Ovary (tissue), 10 donors: ENCODE measurements at places on chromosomes 1 and 21. TPM values are rescaled to one million over a fixed set of nuclear protein-coding genes. Genes with fewer than 3 reads are reported as not detected.

Gene OR2T12
- not detected for total RNA-seq

GRCh38 chr21:46172863-46173528, 11.3 kb downstream of the SPATC1L start:
- no peak overlapping the region for H3K27ac ChIP-seq
- no peak for DNase-seq
- H3K4me1 ChIP-seq: no peaks in the 10 kb centered on the region
- H3K36me3 ChIP-seq: no peaks in the 10 kb centered on the region

DNA sequence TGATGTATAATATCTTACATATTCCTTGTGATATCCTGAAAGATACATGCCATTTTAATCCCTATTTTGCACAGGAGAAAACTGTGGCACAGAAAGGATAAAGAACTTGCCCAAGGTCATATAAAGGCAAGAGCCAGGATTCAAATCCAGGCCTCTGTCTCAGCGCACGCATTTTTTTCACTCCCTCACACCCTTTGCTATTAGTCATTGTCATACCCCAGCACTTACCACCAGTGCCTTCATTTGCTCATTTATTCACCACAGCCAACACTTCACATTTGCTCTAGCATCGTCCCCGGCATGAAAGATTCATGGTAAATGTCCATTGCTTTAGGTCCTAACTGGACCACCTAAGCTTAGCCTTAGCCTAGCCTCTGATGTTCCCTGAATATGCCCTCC, 14.2 kb downstream of the ALX3 start:
- no peaks in the 10 kb centered on the region for H3K36me3 ChIP-seq
- no peaks in the 10 kb centered on the region for H3K4me1 ChIP-seq
- no peak overlapping the region for H3K27ac ChIP-seq
- DNase-seq: no peak
- H3K4me3 ChIP-seq: no peak overlapping the region

Gene MAP3K6
- 32.0 TPM for total RNA-seq

DNA sequence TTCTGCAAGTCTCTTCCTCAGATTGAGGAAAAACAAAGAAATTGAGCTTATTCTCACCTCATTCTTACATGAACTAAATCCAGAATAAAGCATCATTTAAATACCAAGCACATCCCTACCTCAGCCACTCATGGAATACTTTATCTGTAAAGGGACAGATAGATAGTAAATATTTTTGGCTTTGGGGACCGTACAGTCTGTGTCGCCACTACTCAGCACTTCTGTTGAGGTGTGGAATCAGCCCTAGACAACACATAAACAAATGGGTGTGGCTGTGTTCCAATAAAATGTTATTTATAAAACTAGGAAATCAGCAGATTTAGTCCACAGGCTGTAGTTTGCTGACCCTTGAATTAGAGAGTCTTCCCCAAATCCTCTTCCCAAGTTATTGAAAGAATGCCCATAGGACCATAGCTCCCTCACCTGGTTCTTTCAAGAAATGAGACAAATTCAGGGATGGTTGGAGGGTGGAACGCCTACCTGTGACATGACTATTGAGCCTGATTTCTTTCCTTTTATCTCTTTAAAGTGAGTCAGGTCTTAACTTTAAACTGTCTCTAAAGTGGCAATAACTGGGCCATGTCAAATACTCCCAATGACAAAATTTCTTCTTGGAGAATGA, 878.5 kb downstream of the USP25 start:
- peaks cover 1% of the 10 kb centered on the region for H3K4me1 ChIP-seq
- no peak overlapping the region for H3K27ac ChIP-seq
- no peaks in the 10 kb centered on the region for H3K36me3 ChIP-seq
- H3K4me3 ChIP-seq: no peak overlapping the region

- no peaks in the 10 kb centered on the region for H3K27me3 ChIP-seq
- no peaks in the 10 kb centered on the region for H3K4me1 ChIP-seq
- H3K27ac ChIP-seq: no peak overlapping the region
- no peak overlapping the region for H3K4me3 ChIP-seq
- DNase-seq: no peak
- H3K36me3 ChIP-seq: no peaks in the 10 kb centered on the region
Observed at GRCh38 chr21:26461500-26461899, 111.6 kb downstream of the CYYR1 start.
